ENCODE measurements at places on chromosomes 3 and 15.

DNA sequence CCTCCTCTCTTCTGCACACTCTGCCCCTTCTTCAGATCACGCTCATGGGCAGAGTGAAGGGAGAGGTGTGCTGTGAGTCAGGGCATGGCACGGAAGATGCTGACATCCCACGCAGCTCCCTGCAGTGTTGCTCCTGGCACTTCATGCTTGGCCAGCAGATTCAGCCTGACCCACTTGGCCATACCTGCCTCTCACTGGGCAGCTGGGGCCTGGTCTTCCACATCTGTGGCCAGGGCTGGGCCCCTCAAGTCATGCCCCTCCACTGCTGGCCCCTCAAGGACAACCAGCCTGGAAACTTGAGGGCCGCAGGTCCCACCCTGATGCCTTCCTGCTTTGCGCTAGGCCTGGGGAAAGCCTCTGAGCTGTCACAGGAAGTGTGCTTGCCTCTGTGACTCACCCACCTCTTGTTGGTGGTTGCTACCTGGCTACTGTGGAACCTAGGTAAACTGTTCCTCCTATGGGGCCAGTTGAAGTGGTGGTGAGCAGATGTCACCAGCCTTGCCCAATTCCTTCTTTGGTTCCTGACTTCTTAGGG, 48.7 kb downstream of the BSN start:
- no peak for DNase-seq

DNA sequence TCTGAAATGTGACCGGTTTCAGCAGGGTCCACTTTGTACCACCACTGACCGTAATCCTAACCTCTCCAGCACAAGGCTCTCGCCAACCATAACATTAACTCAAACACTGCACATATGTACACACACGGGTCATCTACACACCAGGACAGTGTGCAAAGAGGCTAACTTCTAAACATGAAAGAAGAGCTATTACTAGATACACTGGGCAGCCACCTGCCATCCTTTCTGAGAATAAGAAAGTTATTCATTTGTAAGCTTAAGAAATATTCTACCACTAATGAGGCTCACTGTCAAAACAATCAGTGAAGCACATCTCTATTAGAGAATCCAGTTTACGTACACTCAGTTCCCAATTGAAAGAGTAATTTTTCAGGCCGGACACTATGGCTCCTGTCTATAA, 59.1 kb upstream of the PARL start:
- no peak for DNase-seq

GRCh38 chr3:117842086-117842485, 1132.5 kb downstream of the TUSC7 start:
- DNase-seq: no peak

DNA sequence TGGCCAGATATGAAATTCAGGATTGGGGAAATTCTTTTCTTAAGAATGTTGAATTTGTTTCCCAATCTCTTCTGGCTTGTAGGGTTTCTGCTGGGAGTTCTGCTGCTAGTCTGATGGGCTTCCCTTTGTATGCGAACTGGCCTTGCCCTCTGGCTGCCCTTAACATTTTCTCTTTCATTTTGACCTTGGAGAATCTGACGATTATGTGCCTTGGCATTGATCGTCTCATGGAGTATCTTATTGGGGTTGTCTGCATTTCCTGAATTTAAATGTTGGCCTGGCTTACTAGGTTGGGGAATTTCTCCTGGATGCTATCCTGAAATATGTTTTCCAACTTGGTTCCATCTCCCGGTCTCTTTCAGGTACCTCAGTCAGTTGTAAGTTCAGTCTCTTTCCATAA, 152.2 kb downstream of the CFAP20DC start:
- no peak for DNase-seq
